Aortic smooth muscle cell (primary cell): ENCODE measurements at places on chromosomes 13 and 19. TPM values are rescaled to one million over a fixed set of nuclear protein-coding genes. Genes with fewer than 3 reads are reported as not detected.

ZNF627 gene
- 14.9 and 17.6 TPM in 2 replicates for total RNA-seq

PRDX2 gene
- total RNA-seq = 181 and 208 TPM in 2 replicates

OR7A5 gene
- not detected in 2 replicates for total RNA-seq

LHB gene
- total RNA-seq = not detected in 2 replicates
